Erythroblast (primary cell): ENCODE measurements at places on chromosomes 2 and 18.
A peak's percentile ranks its signal among the peaks of the same experiment; 100 is the strongest.

GRCh38 chr18:24814521-24814920 is 354.1 kb downstream of the HRH4 start:
- no peak for DNase-seq

DNA sequence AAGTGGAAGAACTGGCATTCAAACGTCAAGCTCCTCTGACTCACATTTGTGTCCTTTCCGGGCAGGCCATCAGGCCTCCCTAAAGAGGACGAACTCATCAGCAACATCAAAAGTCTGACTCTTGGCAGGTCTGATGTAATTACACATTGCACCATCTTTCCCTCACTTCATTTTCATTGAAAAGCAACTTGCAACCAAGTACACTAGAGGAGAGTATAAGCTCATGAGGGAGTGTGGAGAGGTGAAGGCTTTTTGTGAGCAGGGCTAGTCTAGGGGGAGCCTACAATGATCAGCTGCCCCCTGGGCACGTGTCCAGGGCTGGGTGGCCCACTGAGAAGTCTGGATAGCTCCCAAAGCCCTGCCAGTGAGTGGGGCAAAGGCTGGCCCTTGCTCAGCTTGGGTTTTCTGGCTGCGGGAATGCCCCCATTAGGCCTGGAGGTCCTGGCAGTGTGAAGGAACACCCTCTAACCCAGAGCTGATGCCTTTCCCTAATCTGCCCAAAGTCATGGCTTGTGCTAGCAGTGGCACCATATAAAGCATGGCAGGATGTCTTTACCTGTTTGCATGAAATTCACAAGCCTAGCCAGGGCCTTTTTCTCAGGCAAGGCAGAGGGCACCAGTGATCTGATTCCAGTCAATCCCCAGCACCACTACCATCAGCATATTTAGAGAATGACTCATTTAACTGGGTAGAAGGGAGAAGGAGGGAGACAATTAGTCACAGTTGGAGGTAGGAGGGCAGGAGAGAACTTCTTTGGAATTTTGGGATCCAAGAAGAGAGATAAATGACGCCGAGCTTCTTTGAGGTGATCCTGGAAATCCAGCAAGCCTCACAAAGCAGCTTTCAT is 8.5 kb upstream of the DAW1 start:
- no peak for DNase-seq

- no peak for DNase-seq
Observed at GRCh38 chr2:183123959-183124221, 353 bp upstream of the NUP35 start.

DNA sequence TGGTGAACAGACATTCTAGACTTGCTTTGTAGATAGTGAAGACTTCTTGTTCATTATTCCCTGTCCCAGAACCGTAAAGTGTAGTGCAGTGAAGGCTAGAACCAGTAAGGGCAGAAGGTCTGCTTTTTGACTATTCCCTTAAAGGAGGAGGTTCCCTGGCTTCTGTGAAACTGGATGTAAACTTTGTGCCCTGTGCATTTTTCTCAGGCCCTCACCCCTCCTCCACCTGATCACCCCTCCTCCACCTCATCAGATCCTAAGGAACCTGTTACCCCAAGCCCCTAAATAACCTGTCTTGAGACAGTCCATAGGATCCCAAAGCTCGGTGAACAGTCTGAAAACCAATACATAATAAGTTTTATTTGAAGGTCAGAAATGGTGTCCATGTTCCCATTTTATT is 33.7 kb downstream of the SFT2D3 start:
- no peak for DNase-seq

DNA sequence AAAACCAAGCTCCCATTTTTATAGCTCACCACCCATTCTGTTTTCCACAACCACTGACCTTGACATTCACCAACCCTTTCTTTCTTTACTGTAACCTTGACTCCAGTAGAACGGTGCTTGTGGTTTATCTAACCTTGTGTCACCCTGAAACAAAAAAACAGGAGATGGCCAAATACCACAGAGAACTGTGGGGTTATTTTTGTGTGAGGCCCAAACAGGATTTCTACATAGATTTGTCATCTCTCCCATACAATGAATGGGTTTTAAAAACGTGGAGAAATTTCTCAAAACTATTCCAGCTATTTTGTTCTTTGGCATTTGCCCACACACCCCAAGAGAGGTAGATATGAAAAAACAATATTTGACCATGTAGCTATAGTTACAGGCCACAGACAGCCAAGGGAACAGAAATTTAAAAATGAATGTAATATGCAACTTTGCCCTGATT is 231.3 kb upstream of the TANK start:
- DNase-seq, result no peak

GRCh38 chr2:153287109-153287801 is 191.3 kb downstream of the RPRM start:
- peak; percentile 1 for DNase-seq

DNA sequence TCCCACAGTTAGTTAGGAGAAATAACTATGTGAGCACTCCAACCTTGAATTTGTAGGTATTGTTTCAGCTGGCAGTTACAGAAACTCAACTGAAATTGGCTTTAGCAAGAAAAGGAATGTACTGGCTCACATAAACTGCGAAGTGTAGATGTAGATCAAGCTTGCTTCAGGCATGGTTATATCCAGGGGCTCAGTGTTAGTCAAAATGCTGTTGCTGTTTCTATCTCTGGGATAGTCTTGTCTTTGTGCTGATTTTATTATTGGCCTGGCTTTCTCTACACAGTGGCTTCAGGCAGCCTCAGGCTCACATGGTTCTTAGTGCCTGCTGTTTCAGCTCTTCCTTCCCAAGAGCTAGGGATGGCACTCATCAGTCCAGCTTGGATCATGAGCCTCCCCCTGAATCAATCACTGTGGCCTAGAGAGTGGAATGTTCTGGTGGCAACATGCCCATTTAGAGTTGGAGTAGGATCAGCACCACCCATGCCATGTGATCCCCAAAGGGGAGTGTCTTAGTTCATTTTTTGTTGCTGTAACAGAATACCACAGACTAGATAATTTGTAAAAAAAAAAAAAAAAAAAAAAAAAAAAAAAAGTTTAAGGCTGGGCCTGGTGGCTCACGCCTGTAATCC is 69.1 kb upstream of the FOXI3 start:
- DNase-seq, result no peak

DNA sequence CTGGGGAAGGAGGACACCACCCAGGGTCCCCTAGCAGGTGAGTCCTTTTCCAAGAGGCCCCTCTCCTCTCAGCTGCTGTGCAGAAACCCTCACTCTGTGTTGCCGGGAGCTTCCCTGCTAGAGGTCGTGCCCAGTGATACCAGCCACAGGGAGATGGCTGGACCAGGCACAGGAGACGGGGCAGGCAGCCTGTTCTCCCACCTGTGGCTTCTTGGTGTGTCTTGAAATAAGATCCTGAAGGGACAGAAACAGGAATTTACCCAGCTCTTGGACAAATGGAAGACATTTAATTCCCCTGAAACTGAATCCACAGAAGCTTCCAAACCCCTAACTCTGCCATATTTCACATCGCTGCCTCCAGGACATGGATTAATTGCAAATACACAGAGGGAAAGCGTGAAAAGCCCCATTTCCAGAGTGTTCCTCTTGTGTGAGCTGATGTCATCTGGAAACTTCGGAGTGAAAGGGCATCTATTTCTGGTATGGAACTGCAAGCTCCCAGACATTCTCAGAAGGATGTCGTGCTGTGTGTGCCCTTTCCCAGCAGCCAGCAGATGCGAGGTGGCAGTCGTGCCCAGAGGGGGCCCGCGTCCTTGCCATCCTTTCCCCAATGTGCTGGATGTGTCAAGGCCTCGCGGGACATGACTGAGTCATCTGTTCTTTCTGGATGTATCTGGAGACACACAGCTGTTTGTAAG is 177.7 kb downstream of the SEPTIN10 start:
- DNase-seq, result no peak

GRCh38 chr18:58805467-58806187 is 59.0 kb upstream of the ZNF532 start:
- DNase-seq, result no peak

GRCh38 chr2:48198371-48198770 is 292.1 kb upstream of the FBXO11 start:
- no peak for DNase-seq

DNA sequence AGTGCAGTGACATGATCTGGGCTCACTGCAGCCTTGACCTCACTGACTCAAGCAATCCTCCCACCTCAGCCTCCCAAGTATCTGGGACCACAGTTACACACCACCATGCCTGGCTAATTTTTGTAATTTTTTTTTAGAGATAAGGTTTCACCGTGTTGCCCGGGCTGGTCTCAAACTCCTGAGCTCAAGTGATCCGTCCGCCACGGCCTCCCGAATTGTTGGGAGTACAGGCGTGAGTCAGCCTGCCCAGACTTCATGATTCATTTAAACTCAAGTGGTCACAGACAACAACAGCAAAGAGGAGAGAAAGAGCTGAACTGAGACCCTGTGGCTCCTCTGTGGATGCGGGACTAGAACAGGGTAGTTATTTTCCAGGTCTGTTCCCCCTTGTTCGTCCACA is 83.0 kb downstream of the TSHZ1 start:
- DNase-seq, result no peak

DNA sequence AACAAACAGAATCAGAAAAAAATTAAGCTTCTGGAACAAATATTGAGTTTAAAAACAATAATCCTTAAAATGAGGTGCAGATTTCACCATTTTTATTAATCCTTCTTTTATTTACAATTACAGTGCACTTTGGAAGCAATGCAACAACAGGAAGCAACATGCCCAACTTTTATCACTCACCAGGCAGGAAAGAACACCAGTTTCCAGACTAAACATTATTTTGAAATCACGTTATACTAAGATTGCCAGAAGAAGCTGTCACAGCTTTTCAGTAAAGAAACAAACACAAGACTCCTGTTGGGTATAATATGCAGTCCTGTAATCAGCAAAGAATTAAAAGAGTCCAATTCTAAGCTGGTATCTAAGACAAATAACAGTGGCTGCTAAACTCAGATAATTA is 137.9 kb upstream of the ZC3H15 start:
- no peak for DNase-seq

DNA sequence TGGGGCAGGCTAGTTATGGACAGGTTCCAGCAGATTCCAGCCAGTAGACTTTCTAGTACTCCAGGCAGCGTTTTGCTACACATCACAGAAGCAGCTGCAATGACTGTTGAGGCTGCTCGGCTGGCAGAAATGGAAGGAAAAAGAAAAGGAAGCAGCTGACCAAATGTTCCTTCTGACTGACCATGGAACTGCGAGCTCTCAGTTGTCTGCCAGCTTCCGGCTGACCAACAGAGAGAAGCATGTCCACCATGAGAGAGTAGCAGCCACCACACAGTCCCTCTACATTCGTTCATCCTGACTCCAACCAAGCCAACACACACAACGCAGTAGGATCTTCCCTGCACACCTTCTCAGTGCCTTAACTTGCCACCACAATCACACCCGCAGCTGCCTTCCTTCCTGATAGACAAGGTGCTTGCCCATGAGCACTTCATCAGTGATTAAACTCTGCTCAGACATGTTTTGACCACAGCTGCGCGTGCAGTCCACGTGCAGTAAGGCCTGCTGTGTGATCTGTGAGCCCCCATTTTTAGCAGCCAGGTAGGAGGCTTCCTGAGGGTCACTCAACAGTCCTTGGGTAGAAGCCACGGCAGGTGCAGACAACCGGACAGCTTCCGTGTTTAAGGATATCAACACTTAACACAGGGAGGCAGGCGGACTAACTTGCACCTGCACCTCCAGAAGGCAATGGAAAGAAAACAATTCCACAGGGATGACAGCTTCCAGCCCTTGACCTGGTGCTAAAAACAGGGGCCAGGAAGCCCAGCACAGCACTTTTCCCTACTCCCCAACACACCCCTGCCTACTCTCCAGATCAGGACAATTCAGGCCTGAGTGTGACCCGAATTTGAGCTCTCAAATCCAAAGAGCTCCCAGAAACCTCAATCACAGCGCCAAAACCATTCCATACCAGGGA is 996 bp downstream of the TGFBRAP1 start:
- DNase-seq, result peak; percentile 52

DNA sequence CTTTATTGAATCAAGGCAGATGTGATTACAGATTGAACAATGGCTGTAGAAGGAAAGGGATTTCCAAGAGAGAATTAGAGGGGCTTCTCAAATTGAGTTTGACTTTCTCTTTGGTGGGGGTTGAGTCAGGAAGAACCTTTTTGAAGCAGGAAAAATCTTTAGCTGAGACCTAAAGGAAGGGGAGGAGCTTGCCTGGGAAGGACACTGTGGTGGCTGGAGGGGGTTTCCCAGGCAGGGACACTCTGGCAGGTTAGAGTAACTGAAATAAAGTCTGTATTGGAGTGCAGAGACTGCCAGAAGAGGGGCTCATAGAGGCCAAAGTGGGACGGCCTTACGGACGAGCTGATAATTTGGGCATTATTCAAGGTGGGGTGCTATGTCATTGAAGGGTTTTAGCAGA is 69.3 kb downstream of the NEDD4L start:
- DNase-seq, result no peak

- peak; percentile 23 for DNase-seq
Observed at GRCh38 chr2:9114458-9114857, 92.2 kb upstream of the ASAP2 start.

GRCh38 chr2:146414456-146414855 is 1430.4 kb upstream of the ACVR2A start:
- DNase-seq, result no peak

GRCh38 chr2:41869542-41870264 is 178.1 kb upstream of the PKDCC start:
- DNase-seq, result peak; percentile 83

GRCh38 chr18:48580782-48581181 is 42.0 kb downstream of the CTIF start:
- no peak for DNase-seq

GRCh38 chr18:23859466-23860336 is 154.9 kb upstream of the TTC39C start:
- DNase-seq, result no peak

DNA sequence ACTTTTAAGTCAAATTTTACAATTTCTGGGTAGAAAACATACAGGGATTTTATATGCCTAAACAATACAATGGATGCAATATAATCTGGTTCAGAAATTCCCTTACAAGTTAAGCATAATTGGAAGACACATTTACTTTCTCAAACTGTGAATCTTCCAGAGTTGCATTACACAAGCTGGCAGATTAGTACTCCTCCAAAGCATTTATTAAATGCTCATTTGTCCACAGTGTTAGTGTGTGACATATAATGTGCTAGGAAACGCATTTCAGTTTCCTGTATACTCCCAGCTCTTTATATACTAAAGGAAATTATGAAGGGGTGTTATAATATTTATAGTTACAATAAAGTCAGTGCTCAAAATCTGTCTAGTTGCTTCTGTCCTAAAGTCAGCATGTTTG is 239.0 kb upstream of the FIGN start:
- DNase-seq, result no peak

GRCh38 chr18:37636831-37637477 is 71.4 kb upstream of the CELF4 start:
- DNase-seq, result no peak

- DNase-seq, result no peak
Observed at GRCh38 chr2:119474371-119475224, 42.9 kb downstream of the TMEM37 start.
